ENCODE measurements at places on chromosomes 5 and 9. TPM values are rescaled to one million over a fixed set of nuclear protein-coding genes. Genes with fewer than 3 reads are reported as not detected.

- no peak for DNase-seq
These were observed 11.0 kb downstream of the CDH10 start for GRCh38 chr5:24633715-24634325.

DNA sequence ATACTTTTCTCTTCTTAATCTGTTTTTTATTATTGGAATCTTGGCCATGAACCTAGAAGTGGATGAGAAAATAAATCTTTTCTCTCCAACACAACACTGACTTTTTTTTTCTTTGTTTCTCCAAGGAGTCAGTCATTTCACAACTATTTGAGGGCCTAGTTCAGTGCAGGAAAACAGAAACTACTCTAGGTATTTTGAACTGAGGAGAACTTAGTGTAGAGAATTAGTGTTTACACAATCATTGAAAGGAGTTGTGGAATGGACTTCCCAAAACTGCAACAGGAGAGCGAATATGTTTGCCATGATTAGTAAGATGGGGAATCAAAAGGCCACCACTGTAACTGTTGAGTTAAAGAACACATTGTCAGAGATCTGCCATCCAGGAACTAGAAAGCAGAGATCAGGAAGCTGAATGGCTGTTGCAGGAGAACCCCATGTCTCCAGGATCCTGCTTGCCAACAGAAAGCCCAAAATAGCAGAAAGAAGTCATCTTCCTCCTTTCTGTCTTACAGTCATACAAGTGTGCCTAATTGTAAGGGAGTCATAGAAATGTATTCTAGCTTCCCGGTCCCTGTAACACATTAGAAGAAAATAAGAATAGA, 20.3 kb upstream of the PCDH1 start:
- DNase-seq: no peak

GRCh38 chr9:107025260-107026035, 162.5 kb downstream of the ZNF462 start:
- no peak for DNase-seq

SSBP2 gene
- 3.3 TPM for total RNA-seq

SECISBP2 gene
- 21.0 TPM for total RNA-seq

EDIL3 gene
- total RNA-seq: not detected

ESM1 gene
- total RNA-seq: not detected

GRM6 gene
- total RNA-seq: not detected

All from Caco-2 (cell line).